NCI-H345 (cell line): ENCODE measurements at places on chromosomes 7 and 10.

- peak; percentile 20 for DNase-seq
Observed at GRCh38 chr10:99346247-99346646, 17.1 kb downstream of the CNNM1 start.

DNA sequence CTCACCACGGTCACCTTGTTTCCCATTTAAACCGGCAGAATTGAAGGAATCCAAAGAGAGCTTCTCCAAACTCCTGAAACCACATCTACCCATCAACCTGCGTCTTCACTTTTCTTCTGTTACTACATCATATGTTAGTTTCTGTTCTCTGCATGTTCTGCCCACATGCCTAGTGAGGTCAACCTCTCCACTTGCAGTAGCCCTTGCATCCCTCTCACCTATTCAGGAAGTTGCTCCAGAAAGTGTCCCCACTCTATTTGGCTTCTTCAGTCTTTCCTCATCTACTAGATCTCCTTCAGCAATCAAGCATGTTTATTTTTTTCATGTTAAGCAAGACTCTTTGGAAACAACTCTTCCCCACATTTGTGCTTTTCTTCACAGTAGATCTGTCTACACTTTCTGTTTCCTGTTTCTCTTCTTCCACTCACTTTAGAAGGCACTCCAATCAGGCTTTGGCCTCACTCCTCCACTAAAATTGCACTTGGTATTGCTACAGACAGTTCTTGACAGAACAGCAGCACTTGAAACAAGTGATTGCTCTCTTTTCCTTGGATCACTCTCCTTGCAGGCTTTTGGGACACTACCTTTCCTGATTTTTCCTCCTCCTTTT lies 7.5 kb downstream of the SAMD9L start:
- no peak for DNase-seq

GRCh38 chr7:18997477-18998150 lies 119.8 kb downstream of the TWIST1 start:
- DNase-seq = no peak

DNA sequence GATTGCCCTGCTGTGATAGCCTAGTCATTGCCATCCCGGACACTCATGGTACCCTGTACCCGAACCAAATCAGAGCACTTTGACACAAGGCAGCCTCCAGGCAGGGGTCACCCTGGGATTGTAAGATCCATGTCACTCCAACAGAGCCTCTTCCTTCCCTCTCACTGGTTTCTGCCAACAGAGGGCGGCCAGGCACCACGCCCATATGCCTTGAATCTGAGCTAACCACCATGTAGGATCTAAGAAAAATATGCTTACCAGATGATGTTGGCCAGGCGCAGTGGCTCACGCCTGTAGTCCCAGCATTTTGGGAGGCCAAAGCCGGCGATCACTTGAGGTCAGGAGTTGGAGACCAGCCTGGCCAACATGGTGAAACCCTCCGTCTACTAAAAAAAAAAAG lies 389.2 kb upstream of the KLF6 start:
- DNase-seq = no peak

DNA sequence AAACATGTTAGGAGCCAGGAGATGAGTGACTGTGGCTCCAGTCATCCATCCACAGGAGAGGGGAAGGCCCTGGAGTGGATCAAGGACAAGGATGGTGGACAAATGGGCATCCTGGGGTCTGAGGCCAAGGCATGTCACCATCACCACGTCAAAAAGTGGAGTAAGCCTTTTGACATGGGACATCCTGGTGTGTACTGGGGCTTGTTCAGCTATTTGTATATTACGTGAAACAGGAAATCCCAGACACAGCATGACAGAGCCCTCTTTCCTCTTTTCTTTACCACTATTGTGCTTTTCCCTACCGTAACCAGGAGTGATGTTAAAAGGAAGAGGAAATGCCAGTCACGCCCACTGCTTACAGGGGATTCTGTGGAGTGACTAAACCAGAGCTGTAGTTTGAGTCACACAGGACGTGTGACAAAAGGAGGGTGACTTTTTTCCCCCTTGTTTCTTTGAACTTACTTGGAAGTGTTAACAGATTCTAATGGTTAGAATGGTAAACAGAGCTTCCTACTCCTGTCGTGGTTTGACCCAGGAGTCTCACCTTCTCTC lies 15.4 kb downstream of the ACSL5 start:
- no peak for DNase-seq

DNA sequence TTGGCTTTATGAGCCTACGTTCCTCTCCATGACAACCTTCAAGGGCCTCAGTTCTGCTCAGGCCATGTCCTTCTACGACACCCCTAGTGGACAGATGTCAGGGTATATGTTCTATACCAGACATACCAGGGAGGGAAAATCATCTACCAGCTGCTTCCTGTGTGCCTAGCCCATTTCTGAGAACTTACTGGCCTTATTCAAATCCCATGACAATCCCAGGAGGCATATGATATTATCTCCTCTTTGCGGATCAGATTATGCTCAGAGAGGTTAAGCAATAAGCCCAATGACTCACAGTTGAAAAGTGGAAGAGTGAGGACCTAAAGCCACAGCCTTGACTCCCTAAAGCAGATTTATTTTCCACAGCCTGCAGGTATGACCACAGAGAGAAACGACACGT lies 139.3 kb downstream of the GLI3 start:
- DNase-seq = no peak

DNA sequence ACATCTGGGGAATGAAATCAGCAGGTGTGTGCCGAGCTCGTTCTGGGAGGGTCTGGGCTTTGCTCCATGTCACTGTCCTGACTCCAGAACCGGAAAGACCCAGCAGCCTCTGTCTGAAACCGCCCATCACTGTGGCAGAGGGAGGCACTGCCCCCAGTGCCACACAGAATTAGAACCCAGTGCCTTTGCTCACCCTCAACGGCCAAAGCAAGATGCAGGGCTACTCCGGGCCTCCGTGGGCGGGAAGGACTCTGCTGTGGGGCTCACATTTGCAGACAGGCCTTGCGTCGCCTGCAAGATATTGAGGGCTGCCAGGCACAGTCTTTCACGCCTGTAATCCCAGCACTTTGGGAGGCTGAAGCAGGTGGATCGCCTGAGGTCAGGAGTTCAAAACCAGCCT lies 219.2 kb upstream of the PPP2R2D start:
- DNase-seq = no peak

- DNase-seq = no peak
Observed at GRCh38 chr7:41744161-41744560, 41.3 kb upstream of the INHBA start.

- DNase-seq = no peak
Observed at GRCh38 chr7:146492017-146492416, 375.4 kb downstream of the CNTNAP2 start.

- DNase-seq = no peak
Observed at GRCh38 chr10:89738551-89739209, 37.3 kb downstream of the KIF20B start.

GRCh38 chr7:97973206-97973658 lies 16.8 kb downstream of the OCM2 start:
- peak; percentile 87 for DNase-seq

DNA sequence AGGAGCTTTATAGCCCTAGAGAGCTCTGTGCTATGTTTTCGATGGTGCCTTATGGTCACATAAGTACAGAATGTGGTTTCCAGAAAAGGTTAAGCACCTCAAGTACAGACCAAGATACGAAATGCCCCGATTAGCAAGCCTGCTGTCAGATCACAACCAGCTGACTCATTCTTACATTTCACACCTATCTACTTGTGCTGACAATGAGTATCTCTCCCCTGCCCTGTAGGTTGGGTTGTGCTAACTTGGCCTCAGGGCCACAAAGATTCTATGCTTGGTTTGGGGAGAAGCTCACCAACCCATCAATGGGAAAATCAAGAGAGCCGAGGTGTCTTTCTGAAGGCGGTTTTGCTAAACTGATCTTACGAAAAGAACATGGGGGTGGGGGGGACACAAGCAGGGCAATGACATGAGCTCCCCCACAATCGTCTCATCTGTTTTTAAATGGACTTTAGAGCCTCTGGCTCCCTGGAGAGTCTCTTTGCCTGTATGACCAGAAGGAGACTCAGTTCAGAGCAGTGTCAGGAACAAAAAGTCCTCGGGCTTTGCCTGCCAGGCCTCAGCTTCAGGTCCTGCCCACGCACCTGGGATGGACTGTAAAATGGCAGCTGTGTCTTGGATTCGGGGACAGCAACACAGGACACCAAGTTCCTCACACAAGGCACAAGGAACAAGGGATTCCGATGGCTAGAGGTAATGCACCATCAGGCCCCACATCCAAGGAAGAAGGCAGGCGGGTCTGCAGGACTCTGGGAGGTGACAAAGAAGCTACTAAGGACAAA lies 55.1 kb downstream of the FAM53B start:
- no peak for DNase-seq

GRCh38 chr7:38186593-38187314 lies 8.7 kb downstream of the STARD3NL start:
- no peak for DNase-seq

DNA sequence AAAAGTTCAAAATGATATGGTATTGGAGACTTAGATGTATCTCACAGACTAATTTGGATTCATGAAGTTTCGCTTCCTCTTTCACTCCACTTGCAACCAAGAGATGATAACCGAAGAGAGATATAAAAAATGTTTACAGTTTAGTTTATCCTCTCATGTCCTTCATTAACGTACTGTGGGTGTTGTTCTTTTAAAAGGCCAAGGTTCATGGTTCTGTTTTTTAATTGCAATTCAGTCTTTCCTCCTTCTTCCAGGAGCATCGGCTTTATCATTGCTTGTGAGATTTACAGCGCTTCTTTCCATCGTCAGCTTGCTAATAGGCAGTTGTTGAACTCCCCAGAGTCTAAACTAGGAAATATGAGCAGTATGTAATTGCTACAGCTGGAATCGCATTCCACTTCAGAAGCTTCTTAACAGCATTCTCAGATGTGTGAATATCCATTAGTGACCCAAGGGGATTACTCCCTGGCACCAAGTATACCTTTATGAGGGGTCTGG lies 75.9 kb upstream of the HGF start:
- DNase-seq = no peak

GRCh38 chr10:30553626-30554439 lies 75.7 kb downstream of the LYZL2 start:
- DNase-seq = peak; percentile 13

DNA sequence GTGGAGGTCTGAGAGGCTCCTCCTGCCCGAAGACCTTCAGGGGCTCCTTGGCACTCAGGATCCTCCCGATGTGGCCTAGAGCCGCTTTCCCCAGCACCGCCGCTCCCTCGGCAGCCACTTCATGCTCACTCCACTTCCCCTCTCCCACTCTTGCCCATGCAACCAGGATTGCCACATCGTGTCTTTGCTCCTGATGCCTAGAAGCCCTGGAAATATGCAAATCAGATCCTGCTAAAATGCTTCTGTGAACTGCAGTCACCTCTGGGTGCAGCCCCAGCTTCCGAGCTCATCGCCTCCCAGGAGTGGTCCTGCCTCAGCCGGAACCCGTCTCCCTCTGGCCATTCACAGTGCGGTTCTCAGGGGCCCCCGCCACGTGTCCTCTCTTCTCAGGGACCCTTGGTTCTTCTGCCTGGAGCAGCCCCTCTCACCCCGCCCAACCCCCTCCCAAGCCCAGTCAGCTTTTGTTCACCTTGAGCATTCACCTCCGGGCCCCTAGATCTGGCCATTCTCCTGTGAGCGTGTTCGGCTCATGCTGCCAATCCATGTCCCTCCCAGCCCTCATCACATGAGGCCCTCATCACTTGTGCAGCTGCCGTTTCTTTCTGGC lies 175.5 kb downstream of the ADARB2 start:
- no peak for DNase-seq

DNA sequence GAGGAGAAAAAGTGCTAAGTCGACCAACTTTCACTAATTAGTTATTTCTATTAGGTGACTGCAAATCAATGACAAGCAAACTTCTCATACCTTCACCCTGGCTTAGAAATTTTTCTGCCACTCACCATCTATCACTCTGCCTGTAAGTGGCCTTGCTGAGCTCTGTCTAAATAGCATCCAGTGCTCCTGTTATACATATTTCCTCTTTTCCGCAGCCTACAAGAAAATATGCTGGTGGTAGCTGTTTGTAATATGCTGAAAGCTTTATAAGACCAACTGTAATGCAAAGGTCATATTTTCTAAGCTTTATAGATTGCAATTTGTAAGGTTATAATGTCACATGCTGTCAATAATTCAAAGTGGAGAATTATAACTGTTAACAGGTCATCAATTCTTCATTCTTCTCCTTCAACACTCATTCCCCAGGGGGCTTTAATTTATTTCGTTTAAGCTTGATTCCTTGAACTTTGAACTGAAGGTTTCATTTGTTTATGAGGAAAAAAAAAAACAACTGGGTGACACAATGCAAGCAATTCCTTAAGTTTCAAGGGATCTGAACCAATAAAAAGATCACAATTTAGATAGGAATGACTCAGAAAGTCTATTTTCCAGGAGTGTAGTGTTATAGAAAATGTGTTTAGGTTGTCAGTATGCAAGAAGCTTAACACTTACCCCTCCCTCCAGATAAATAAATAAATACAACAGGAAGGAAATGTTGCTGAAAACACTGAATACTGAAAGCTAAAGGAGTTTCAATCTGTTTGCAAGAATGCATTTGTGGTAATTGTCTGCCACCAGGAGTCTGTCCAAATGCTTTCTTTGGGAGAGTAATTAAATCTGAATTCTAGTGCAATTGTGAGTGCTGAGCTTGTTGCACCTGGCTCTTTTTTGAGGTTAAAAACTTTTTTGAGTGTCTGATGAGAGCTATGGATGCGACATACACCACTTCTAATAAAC lies 183.7 kb downstream of the SORCS1 start:
- no peak for DNase-seq

GRCh38 chr7:45296748-45297147 lies 139.2 kb downstream of the RAMP3 start:
- no peak for DNase-seq

GRCh38 chr7:1307828-1308227 lies 75.2 kb downstream of the UNCX start:
- no peak for DNase-seq

- DNase-seq = no peak
Observed at GRCh38 chr7:16422103-16422435, 731 bp upstream of the CRPPA start.

DNA sequence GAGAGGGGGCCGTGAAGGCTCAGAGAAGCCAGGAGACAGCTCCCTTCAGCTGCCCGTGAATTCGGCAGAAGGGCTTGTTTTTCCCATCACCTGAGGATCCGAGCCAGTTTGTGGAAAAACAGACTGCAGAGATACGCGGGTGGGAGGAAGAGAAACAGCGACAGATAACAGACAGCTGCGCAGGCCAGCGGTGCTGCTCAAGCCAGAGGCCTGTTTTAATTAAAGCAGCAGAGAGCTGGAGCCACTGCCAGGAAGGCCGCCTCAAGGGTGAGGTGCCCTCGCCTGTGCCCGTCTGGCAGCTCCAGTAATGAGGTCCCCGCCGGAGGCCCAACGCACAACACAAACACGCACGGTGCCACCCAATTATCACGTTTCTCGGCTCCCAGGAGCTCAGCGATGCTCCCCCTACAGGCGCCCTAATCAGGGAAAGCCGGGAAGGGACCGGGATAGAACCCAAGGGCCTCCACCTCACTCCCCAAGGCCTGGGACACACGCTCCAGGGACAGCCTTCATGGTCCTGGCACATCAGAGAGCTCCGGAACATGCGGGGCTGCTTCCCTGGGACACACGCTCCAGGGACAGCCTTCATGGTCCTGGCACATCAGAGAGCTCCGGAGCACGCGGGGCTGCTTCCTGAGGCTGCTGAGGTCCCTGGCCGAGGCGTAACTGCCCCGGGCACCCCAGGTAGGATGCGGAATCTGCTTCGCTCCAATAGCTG lies 60.6 kb upstream of the DNAAF5 start:
- no peak for DNase-seq
